HAP-1 (cell line): ENCODE measurements at places on chromosomes 16 and 17.

- DNase-seq = no peak
Measured at GRCh38 chr16:67726106-67727034, 7.3 kb upstream of the GFOD2 start.

GRCh38 chr17:27341041-27341471 lies 47.1 kb downstream of the WSB1 start:
- no peak for DNase-seq

DNA sequence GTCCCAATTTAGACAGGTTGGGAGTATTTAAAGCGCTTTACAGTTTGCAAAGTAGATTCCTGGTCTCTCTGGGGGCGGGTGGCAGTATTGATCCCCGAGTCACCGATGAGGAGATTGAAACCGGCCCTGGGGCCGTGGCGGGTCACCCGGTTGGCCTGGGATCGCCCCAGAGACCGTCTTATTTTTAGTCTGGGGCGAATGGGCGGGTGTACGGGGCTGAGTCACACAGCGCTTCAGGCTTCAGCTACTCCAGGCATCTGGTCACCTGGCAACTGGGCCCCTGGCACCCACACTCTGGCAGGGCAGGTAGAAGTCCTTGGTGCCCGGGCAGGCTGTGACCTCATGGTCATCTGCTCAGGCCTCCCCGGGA lies 669 bp downstream of the MIEF2 start:
- no peak for DNase-seq

DNA sequence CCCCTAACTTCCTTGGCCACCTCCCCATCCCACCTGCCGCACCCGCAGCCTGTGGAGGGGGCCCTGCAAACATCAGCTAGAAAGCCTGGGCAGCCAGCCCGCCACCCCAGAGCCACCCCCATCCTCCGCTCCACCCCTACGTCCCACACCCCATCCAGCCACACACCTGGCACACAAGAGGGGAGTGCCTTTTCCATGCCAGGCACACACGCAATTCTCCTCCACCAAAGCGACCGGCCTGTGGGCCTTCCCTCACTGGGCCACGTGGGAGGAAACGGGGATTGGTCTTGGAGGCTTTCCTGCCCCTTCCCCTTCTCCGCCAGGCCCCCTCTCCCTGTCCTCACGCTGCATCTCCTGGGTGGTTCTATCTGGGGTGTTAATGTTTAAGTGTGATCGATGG lies 48.7 kb upstream of the TNRC6C start:
- no peak for DNase-seq

DNA sequence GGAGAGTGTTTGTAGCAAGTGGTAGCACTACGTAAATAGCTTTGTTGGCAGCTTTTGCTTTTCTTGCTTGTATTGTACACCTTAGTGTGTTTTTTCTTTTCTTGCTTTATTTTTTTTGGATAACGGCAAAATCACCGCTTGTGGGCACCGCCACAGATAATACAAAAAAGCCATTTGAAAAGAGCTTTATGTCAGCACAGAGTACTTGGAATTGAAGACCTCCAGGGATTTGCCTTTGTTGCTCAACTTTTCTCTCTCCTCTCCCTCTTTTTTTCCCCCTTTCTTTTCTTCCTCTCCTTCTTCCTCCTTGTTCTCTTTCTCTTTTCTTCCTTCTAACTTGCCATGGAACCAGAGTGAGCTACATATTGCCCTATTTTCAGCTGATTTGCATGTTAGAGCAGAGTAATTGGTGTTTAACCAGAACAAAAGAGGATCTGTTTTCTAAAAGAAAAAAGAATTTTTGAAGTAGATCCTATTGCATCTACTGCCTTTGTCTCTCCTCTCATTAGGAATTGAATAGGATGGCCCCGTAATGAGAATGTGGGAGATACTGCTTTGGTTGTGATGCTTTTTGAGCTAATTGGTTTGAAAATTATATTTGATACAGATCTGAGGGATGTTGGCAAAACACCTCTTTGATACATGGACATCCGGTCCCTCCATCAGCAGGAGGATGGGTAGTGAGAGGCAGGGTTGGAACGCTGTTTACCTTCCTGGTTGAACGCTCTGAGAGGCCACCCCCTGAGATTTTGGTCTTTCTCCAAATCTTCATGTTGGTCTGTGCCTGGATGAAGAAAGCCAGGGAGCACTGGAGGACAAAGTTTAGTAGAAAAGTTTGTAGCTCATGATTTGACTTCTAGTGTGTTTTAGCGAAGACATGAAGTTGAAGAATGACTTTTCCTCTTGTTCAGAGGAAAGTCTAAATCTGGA lies 85.6 kb downstream of the MSI2 start:
- DNase-seq = no peak

GRCh38 chr16:80263181-80263823 lies 277.5 kb upstream of the DYNLRB2 start:
- DNase-seq = no peak

GRCh38 chr17:79815836-79816461 lies 19.1 kb upstream of the CBX8 start:
- DNase-seq = no peak

DNA sequence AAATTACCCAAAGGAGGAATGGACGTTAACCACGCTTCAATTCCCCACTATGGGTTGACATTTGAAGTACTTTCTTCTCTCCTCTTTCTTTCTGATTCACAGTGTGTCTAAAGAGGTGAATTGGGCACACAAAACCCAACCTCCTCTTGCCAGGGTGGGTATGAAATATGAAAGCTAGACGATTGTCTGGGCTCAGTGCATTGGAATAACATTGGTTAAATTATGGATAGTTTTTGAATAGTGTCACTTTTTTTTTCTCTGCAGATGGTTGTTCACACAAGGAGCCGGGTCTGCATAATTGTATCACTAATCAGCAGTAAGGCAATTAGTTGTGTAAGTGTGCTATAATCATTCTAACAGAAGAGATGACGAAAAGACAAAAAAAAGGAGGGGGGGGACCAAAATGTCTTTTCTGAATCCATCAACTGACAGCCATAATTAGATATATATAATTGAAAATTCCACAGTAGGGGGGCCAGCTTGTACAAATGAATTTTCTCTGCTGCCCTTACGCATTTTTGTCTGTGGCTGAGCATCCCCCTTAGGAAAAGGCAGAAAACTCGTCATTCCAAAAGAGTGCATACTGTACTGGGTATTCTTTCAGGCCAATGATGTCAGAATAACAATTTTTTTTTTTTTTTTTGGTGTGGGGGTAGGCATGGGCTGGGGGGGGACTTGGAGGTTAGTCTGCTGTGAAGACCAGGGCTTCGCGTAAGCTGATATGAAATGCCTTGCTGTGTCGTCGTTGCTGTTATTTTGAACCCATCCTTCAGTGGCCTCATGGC lies 307.5 kb upstream of the SALL1 start:
- DNase-seq = no peak

DNA sequence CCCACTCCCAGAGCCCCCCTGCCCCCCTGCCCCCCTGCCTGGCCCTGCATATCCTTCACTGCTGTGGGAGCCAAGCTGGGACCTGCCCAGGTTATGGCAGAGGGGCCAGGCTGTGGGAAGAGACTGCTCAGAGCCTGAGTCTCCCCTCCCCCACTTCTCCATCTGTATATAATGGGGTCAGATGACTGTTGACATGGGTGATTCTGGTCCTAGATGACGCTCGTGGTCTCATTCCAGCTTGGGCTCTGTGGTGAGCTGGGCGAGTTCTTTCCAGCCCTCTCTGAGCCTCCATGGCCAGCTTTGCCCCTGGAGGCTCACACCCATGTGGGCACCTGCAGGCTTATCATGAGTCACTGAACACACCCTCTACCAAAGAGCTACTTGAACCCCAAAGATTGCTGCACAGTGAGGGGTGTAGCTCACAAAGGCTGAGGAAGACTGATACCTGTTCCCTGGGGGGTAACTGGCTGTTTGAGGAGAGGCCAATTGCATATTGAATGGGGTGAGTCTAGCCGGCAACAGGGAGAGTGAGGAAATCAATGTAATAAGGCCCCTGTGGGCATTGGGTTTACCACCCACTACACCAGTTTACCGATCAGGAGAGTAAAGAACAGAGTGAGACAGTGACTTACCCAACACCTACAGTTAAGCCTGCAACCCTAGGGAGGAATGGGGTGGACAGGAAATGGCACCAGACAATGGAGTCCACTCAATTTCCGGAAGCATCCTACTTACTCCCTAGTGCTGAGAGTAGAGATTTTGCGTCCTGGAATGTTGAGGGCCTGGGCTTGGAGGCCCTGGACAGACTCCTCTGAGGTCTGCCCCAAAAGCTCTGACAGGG lies 4.2 kb upstream of the SREBF1 start:
- DNase-seq = peak; percentile 42

DNA sequence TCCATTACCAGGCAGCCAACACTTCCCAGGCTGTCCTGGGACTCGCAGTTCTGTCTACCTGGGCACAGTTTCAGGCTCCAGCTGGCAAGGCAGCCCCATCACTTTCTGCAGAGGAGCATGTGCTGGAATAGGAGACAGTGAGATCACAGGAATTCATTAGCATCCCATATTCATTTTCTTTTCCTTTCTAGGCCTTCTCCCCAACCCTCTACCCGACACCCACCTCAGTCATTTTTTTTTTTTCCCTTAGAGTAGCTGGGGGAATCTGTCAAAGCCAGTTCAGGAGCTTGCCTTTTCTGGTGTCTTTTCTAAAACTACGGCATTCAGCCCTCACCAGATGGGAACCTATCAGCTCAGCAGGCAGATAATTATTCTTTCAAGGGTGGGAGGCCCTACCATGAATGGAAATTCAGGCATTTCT lies 42.4 kb upstream of the FBXO47 start:
- DNase-seq = no peak

- no peak for DNase-seq
Measured at GRCh38 chr16:10964891-10965326, 20.5 kb downstream of the CLEC16A start.

DNA sequence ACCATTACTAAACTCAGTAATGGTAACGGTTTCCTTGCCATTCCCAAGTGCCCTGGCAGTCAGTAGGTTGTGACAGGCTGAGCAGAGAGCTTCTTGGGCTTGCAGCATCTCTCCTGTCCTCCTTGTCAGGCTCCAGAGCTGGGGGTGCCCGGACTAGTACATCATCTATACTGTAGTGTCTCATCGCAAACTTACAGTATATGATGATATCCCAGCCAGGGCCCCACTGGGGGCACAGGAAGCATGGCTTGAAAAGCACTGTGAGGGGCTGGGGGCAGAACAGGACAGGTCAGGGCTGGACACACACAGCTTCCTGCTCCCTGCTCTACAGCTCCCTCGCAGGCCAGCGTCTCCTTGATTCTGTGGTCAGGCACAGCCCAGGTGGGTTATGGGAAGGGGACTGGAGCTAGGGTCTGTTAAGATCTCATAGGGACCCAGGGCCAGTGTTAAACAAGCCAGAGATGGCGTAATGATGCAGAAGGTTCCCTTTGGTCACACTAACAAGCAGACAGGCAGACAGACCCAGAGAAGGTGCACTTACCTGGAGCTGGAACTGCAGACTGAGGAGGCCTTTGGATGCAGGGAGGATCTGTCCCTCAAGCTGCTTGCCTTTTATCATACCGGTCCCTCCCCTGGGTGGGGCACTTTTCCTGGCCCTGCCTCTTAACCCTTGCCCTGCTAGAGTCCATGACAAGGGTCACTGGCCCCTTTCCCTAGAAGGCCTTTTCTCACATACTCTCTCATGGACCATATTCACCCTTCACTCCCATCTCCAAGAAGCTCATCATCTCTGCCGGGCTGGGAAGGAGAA lies 6.8 kb downstream of the ERAL1 start:
- DNase-seq = no peak
